Cardiac fibroblast (primary cell): ENCODE measurements at places on chromosomes 12 and 14.

DNA sequence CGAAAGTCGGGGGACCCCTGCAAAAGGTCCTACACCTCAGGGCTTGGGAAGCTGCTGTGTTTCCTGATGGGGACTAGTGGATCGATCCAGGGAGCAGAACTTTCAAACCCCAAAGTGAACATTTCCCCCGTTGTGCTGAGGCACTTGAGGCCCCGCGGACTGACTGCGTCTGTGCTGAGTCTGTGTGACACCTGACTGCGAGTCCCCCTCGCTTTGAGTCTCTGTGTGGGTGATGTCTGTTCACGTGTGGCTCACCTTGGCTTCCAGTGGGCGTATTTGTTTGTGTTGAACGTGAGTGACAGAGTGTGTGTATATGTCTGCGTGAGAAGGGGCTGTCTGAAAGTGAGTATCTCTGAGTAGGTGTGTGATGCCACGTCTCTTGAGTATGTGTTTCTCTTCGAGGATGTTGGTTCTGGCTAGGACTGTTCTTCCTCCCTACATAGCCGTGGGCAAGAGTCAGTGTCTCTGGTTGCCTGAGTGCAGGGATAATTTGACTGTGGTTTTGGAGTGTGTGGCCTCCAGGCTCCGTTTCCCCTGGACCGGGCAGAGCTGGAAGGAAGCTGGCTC is 1.3 kb downstream of the TEAD4 start:
- DNase-seq = peak; percentile 19

DNA sequence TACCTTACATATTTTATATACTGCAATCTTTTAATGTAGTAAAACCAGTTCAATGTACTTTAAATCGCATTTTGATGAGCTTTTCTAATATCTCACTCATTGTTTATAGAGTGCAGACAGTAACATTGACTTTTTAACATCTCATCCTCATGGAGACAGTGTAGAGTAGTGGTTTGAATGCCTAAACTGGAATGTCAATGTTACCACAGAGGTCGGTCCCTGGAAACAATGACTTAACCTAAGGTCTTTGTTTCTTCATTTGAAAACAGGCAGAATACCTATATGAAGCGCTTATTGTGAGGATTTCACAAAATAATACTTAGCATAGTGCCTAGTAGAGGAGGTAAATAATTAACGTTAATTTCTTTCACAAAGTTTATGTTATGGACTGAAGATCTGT is 5.0 kb downstream of the CDK17 start:
- DNase-seq = peak; percentile 43

DNA sequence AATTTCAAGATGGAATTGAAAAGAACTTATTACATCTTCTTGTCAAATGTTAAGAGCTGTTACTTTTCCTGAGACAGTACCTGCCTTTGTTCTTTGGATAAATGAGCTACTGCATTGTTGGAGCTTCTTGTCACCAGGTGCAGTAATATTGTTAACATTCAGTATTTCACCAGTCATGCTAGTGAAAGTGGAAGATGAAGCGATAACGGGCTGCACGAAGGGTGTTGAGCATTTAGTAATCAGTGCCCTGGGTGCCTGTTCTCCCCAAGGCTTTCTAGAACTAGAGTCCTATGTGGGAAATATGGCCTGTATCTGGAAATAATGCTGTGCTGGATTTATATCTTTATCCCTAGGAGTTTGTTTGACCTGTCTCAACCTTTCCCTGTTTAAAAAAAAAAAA is 83.2 kb downstream of the PPP2R5C start:
- no peak for DNase-seq

DNA sequence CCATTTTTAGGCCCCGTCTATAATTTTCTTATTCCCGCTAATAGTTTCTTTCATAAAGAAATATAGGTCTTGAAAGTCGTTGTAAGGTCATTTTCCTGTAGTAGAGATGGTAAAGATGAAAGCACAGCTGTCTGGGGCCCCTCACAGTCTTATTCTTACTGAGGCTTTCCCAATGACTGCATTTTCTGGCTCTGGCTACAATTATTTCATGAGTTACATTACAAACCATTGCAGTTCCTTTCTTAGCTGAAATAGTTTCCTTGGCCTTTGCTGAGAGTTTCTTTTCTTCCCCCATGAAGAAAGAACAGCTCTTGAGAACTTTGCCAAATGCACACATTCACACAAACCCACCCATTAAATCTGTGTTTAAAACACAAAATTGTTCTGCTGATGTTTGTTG is 113.0 kb downstream of the DYRK2 start:
- no peak for DNase-seq

GRCh38 chr12:105234197-105234596 is 1.8 kb downstream of the APPL2 start:
- no peak for DNase-seq

- DNase-seq = peak; percentile 38
These were observed 10.5 kb downstream of the ARHGEF25 start for GRCh38 chr12:57621497-57622292.

GRCh38 chr12:29546000-29546399 is 48.5 kb upstream of the OVCH1 start:
- no peak for DNase-seq

- DNase-seq = no peak
These were observed 94.9 kb downstream of the DUSP16 start for GRCh38 chr12:12467688-12468261.

DNA sequence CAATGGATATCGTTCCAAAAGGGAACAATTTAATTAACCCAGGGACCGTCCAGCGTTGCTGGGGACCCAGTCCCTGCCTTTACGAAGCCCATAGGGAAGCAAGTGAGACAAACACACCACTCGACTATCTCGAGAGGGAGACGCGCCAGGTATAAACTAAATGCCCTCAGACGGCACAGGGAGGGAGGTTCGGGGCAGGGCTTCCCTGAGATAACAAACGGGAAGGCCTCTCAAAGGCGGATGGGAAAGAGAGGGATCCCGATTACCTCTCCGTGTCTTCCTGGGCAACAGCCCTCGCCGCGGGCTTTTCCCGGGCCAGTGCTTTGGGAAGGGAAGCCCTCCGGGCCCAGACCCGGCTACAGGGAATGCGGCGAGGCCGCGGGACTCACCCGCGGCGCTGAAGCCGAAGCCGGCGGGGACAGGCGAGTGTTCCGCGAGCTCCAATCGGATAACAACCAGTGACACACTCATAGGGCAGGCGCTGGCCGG is 390 bp downstream of the BRAP start:
- no peak for DNase-seq

GRCh38 chr12:56998981-56999380 is 7.4 kb downstream of the ZBTB39 start:
- no peak for DNase-seq

DNA sequence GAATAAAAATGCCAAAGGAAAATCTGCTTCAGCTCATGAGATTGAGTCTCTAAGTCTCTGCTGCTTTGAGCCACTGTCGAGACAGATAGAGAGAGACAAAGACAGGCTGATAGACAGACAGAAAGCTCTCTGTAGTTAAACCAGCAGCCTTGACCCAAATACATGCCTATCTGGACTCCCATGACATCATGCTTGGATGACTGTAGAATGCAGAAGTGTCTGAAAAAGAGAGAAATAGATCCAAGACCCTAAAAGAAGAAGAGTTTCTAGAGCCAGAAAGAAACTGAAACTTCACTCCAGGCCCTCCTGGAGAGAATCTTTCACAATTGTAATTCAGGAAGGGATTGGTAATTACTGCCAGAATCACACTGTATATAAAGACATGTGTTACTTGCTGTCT is 122.6 kb upstream of the PLXNC1 start:
- no peak for DNase-seq

- no peak for DNase-seq
These were observed 51.3 kb downstream of the CCDC85C start for GRCh38 chr14:99552572-99553216.

GRCh38 chr12:53173085-53173715 is 7.3 kb upstream of the ZNF740 start:
- no peak for DNase-seq

- DNase-seq = no peak
These were observed 144.0 kb downstream of the ADAMTS20 start for GRCh38 chr12:43407816-43408645.

- DNase-seq = peak; percentile 73
These were observed 35.7 kb upstream of the EML1 start for GRCh38 chr14:99757331-99758070.

GRCh38 chr14:92651106-92651757 is 97.2 kb downstream of the LGMN start:
- DNase-seq = no peak

- no peak for DNase-seq
These were observed 115.1 kb downstream of the GALC start for GRCh38 chr14:87877877-87878276.

GRCh38 chr12:90938451-90938850 is 16.5 kb downstream of the CCER1 start:
- peak; percentile 76 for DNase-seq

- no peak for DNase-seq
These were observed 23.3 kb upstream of the EEA1 start for GRCh38 chr12:92952394-92952793.

- DNase-seq = no peak
These were observed 50.9 kb downstream of the KCNA5 start for GRCh38 chr12:5094551-5094950.
